Brain pericyte (primary cell): ENCODE measurements at places on chromosomes 7 and 10.

GRCh38 chr10:131876508-131876907 is 24.3 kb upstream of the PPP2R2D start:
- DNase-seq = no peak

DNA sequence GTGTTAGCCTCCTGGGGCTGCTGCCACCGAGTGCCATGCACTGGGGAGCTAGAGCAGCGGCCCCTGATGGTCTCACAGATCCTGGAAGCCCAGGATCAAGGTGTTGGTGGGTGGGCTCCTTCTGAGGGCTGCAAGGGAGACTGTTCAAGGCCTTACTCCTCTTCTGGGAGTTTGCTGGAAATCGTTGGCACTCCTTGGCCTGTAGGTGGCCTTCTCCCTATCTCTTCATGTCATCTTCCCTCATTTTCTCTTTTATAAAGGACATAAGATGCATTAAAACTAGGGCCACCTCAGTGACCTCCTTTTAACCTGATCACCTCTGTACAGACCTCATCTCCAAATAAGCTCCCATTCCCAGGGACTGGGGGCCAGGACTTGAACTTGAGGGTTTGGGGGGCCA is 27.0 kb upstream of the ZNF862 start:
- no peak for DNase-seq

DNA sequence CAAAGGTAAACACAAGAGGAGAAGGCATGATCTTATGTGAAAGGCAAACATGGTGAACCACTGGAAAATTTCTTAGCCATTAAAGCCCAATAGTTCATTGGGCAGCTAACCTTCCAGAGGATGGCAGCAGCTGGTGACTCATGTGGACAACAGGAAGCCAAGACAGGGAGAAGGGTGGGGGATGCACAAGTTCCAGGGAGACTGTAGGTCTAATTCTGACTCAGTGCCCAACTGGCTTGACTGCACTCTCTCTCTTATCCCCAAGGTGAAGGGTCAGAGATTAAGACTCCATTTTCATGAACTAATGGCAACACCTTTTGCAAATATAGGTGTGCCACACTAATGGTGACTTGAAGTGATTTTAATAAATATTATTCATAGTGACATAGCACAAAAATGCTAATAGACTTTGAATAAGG is 47.9 kb upstream of the SLC35B4 start:
- DNase-seq = no peak

GRCh38 chr7:44403176-44403759 is 77.9 kb upstream of the CAMK2B start:
- DNase-seq = no peak

- DNase-seq = no peak
Observed at GRCh38 chr10:88892222-88892967, 12.3 kb downstream of the STAMBPL1 start.

DNA sequence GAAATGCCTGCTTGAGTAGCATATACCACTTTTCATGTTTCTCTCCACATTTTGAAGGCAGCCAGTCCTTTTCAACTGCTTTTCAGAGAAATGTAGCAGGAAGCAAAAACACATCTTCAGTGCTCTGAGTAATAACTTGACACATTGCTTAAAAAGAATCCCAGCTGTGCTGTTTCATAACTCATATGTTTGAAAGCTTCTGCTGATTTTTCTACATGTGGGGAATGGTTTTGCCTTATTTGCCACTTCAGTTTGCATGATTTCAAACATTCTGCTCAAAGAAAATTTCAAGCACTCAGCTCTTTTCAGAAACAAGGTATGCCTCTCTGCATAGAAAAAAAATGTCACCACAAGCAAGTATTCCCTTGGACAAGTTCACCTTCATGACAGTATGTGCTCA is 732.8 kb downstream of the POM121L12 start:
- DNase-seq = no peak

DNA sequence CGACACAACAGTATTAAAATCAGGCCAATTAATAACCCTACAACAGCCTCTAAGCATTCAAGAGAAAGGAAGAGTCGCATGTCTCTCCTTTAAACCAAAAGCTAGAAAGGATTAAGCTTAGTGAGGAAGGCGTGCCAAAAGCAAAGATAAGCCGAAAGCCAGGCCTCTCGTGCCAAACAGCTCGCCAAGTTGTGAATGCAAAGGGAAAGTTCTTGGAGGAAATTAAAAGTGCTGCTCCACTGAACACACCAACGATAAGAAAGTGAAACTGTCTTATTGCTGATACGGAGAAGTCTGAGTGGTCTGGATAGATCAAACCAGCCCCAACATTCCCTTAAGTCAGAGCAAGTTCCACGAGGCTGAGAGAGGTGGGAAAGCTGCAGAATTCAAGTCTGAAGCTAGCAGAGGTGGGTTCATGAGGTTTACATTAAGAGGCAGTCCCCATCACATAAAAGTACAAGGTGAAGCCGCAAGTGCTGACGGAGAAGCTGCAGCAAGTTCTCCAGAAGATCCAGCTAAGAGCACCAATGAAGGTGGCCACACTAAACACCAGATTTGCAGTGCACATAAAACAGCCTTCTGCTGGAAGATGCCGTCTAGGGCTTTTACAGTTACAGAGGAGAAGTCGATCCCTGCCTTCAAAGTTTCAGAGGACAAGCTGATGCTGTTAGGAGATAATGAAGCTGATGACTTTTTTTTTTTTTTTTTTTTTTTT is 194.8 kb downstream of the MAD1L1 start:
- DNase-seq = no peak

GRCh38 chr10:124465777-124466488 is 4.3 kb downstream of the LHPP start:
- DNase-seq = peak; percentile 26

DNA sequence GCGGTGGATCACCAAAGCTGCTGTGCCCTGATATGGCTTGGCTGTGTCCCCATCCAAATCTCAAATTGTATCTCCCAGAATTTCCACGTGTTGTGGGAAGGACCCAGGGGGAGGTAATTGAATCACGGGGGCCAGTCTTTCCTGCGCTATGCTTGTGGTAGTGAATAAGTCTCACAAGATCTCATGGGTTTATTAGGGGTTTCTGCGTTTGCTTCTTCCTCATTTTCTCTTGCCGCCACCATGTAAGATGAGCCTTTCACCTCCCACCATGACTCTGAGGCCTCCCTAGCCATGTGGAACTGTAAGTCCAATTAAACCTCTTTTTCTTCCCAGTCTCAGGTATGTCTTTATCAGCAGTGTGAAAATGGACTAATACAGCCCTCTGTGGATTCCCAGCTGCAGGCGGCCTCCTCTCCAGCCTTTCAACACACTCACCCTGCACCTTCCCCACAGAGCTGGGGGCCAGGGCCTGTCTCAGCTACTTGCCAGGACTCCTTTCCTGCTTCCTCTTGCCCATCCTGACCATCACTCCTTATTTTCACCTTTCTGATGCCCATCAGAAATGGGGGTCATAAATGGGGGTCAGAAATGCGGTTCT is 57.2 kb upstream of the TOMM7 start:
- no peak for DNase-seq

GRCh38 chr10:120506674-120507073 is 49.6 kb downstream of the PLPP4 start:
- no peak for DNase-seq

GRCh38 chr10:22557321-22557720 is 157.1 kb downstream of the PIP4K2A start:
- DNase-seq = no peak

- DNase-seq = no peak
Observed at GRCh38 chr7:112226701-112227276, 20.3 kb downstream of the ZNF277 start.

- DNase-seq = no peak
Observed at GRCh38 chr10:43502931-43503330, 66.0 kb downstream of the ZNF487 start.

DNA sequence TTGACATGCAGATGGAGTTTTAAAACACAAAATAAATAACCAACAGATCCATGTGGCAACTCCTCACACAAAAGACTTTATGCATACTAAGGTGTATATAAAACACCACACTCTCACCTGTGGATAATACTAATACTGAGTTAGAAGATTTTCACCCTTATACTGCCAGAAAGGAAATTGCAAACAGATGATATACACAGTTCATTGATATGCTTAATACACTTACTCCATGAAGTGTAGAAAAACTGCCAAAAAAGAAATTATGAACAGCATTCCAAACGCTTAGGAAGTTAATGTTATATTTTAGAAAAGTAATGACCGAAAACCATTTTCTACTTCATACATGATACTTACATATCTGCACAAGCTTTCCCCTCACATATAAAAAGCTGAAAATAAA is 17.6 kb upstream of the SNX13 start:
- DNase-seq = no peak

GRCh38 chr7:76397409-76398183 is 11.9 kb downstream of the SSC4D start:
- no peak for DNase-seq

DNA sequence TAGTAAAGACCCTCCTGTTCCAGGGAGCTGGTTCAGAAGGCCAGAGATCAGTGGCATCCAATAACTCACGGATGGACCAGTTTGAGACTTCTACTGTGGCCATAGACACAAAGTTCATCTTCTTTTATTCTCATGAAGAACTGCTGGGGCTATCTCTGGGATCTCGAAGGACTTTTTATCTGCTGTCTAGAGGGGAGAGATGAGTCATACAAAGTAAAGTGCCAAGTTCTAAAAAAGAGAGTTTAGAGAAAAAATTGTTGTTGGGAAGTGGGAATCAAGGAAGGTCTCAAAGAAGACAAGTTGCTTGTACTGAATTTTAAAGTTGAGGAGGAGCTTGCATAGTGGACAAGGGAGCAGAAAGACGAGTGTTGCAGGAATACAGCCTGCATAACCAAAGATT is 8.0 kb upstream of the FAM221A start:
- DNase-seq = no peak

- DNase-seq = no peak
Observed at GRCh38 chr10:1609648-1609970, 127.7 kb downstream of the ADARB2 start.

GRCh38 chr7:70545214-70545613 is 586.7 kb upstream of the GALNT17 start:
- DNase-seq = no peak

DNA sequence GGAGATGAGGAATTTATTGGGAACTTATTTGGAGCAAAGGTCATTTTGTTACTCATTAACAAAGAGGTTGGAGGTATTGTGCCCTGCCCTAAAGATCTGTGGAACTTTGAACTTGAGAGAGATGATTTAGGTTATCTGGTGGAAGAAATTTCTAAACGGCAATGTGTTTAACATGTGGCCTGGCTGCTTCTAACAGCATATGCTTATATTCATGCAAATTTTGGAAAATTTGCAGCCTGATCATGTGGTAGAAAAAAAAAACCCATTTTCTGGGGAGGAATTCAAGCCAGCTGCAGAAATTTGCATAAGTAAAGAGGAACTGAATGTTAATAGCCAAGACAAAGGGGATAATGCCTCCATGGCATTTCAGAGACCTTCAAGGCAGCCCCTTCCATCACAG is 10.7 kb upstream of the PANK1 start:
- DNase-seq = no peak

- DNase-seq = no peak
Observed at GRCh38 chr10:43263551-43264343, 3.1 kb downstream of the RASGEF1A start.

DNA sequence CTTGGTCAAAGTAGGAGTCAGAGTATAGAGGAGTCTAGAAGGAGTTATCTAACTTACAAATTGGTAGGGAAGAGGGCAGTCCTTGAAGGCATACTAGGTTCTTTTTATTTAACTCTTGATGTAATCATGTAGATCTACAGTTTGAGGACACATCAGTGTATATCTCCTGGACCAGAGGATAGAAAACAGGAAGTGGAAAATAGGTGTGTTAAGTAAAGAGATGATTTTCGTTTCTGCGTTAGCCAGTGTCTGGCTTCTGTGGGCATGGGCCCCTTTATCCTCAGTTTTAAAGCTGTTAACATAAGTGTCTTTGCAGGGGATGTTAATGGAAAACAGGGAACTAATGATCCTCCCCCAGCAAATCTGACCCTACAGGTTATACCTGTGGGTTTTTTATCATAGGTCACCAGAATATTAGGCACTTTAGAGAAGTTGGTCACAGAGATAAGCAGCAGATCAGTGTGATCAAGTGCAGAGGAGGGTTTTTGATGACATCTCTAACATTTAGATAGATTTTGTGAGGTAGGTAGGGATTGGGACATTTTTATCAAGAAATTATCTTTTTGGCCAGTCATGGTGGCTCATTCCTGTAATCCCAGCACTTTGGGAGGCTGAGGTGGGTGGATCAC is 58.6 kb upstream of the PRSS1 start:
- no peak for DNase-seq

DNA sequence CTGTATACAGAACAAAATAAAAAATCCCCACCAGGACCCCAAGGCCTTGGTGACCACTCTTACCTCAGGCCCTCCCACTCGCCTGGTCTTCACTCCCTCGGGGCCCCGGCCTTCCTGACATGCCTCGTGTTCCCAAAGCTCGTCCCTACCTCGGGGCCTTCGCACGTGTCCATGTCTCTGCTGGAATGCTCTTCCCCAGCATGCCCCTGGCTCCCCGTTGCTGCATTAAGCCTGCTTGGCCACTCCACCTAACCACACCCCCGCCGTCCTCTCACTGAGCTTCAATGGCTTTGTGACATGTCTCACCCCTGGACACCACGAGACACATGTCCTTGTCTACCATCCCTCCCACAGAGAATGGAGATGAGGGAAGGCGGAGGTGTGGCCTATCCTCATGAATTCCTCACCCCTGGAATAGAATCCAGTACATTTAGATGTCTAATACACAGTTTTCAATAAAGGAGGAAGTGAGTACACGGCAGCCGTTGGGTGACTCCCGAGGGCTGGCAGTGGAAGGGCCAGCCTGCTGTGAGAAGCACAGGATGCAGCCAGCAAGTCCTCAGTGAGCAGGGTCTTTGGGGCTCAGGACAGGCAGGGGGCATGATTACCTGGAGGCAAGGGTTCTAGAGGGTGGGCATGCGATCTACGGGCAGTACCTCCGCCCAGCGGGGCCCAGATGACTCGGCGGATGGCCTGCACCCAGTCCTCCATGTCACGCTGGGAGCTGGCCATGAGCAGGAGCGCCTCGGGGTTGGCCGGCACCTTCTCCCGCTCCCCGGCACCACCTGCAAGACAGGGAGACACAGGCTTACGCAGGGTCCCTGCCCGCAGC is 125.7 kb downstream of the ARHGAP22 start:
- DNase-seq = no peak

DNA sequence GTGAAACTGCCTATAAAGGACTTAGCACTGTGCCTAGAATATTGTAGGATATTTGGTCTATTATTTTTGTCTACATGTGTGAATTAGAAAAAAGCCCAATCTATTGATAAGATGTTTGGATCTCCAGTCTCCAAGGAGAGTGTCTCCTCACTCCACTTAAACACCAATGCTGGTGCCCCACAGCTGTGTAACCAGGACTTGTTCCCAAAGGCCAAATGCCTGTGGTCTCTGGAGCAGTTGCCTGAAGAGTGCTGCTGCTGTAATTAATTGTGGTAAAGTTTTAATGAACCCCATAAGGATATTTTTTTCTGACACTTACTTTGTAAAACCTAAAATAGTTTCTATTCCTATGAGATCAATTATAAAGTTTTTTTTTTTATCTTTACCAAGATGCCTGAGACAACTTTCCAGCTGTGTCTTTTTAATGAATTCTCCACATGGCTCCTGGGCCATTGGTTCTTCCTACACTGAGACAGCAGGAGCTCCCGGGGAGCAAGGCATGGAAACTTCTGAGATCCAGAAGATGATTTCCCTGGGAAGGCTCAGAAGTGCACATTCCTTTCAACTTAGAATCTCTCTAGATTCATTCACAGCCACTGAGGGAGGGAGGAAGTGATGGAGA is 11.2 kb upstream of the OR2A5 start:
- DNase-seq = no peak
